Esophagus squamous epithelium (tissue), 5 donors: ENCODE measurements at places on chromosomes 11 and 22.

DNA sequence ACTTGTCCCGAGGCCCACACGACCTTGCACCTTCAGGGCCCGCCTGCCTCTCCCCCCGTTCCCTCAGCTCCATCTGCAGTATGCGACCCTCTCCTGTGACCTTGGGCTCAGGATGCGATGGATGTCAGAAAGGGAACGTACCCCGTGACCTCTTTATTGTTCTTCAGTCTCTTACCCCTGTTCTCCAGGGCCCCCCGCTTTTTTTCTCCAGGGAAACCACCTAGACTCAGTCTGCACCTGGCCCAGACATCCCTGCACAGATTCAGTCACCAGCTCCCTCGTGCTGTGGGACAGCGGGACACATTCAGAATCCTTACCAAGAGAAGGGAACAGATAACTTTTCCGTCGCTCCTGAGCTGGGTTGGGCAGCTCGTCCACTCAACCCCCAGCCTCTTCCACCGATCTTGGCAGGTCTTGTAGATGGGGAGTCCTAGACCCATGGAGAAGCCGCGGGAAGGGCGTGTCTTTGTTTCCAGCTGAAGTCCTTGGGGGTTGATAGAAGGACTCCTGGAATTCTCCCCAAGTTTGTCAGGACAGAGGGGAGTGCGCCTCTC is 1.4 kb upstream of the PHOX2A start:
- DNase-seq: no peak

DNA sequence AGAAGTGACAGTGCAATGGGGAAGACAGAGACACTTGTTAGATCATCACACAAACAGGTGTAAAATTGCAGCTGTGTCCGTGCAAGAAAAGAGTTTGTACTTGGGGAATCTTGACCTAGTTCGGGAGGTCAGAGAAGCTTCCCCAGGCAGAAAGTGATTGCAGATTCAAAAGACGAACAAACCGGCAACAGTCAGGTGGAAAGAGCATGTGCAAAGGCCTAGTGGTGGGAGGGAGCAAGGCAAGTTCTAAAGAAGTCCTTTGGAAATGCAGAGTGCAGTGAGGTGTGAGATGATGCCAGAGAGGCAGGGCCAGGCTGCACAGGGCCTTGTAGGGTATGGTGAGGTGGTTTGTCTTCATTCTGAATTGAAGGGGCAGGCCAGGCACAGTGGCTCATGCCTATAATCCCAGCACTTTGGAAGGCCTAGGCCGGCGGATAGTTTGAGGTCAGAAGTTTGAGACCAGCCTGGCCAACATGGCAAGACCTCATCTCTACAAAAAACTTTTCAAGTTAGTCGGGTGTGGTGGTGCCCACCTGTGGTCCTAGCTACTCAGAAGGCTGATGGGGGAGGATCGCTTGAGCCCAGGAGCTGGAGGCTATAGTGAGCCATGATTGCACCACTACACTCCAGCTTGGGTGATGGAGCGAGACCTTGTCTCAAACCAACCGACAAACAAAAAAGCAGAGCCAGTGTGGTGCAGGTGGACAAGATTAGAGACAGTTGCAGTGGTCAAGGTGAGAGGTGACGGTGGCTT is 1.9 kb upstream of the ESS2 start:
- DNase-seq: no peak

DNA sequence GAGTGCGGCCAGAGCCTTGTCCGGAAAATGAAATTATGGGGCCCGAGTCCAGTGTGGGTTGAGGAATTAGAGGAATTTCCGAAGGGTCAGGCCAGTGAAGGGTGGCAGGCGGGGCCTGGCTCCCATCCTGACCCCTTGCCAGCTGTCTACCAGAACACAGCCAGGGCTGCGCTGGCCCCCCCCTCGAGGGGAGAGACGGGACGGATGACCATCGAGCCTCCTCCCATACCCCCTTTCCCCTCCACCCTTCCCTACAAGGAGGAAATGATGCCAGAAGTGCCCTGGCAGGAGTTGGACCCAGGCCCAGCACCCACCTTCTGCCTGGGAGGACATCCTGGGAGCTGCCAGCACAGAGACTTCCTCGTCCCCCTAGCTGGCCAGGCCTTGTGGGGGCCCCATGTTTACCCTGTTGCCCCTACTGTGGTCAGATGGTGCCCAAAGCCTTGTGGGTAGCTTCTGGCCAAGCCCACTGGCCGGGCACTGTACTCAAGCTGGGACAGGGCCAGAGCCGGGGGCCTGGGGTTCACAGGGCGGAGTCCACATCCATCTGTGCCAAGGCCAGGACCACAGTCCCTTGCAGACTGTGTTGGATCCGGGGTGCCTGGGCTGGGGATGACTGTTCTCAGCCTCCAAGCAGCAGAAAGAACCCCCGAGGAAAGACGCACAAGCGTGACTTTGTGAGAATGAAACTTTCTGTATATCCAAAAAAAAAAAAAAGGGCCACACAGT is 20.8 kb downstream of the ARVCF start:
- no peak for DNase-seq

GRCh38 chr11:16365581-16366228 is 9.4 kb upstream of the SOX6 start:
- no peak for DNase-seq

DNA sequence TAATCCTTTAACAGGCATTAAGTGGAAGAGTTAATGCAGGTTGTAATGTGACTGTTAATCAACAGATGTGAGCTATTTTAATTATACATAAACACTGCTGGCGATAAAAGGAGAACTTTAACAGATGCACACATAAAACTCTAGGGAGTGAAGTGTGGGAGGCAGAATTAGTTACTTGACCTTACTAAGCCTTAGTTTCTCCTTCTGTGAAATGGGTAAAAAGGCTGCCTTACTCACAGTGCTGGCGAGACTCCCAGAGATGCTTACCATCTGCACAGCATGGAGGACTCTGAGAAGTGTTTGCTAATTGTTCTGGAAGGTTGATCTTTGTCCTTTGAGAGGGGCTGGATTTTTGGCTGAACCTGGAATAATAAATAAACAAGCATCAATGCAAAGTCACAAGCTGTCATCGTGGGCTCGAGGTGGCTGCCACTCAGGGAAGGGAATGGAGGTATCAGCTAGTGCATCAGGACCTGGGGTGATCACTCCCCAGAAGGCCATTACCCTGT is 58.6 kb upstream of the MPEG1 start:
- DNase-seq: no peak
